ENCODE measurements at places on chromosomes 5 and 9.

- DNase-seq, result no peak
Observed at GRCh38 chr5:92248518-92248917, 865.4 kb upstream of the ARRDC3 start.

GRCh38 chr5:172683645-172684471, 42.8 kb downstream of the NEURL1B start:
- no peak for DNase-seq

DNA sequence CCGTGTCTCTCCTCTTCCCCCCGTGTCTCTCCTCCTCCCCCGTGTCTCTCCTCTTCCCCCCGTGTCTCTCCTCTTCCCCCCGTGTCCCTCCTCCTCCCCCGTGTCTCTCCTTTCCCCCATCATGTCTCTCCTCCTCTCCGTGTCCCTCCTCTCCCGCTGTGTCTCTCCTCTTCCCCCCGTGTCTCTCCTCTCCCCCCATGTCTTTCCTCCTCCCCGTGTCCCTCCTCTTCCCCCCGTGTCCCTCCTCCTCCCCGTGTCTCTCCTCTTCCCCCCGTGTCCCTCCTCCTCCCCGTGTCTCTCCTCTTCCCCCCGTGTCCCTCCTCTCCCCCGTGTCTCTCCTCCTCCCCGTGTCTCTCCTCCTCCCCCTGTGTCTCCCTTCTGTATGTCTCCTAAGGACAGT, 12.8 kb upstream of the RNU6ATAC start:
- no peak for DNase-seq

GRCh38 chr5:177087398-177088005, 787 bp downstream of the FGFR4 start:
- DNase-seq, result no peak

DNA sequence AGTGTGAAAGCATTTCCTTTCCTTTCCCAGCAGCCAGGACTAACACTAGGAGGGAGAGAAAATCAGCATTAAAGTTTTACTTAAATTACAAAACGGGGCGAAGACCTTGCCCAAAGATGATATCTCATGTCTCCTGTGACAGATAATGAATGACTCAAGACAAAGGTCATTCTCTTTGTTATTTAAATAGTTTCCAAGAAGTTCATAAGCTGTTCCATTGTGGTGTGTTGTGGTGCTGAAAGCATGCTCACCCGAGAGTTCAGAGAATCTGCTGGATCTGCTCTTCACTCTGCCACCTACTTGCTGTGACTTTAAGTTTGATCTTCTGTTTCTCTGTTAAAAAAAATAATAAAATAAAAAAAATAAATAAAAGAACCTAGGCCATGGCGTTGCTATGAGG, 265.9 kb upstream of the NR4A3 start:
- DNase-seq, result no peak

DNA sequence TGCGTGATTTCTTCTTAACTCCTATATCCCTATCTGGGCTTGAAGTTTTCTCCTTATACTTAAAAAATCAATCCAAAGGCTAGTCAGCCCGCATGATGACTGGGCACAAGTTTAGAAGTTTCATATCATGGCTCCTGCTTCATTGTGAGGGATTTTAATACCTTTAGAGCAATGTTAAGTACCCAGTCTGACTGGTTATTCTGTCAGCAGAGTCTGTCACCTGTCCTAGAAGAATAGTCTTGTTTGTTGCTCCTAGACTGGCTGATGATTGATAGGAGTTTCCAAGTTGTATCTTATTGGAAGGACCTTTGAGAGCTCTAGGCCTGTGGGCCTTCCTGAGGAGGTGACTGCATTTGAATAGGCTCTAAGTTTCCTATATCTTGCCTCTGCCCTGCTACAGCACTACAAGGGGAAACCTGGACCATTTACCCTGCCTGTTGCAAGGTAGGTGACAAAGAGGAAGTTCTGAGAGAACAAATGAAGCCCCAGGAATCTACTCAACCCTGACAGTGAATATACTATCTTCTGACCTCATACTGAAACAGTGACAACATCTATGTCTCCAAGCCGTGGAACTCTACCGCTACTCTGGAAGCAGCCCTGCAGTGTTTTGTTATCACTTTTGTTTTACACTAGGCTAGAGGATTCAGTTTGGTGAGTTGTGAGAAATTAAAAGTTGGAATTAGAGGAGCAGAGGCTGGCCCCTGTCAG, 66.5 kb downstream of the F2RL2 start:
- no peak for DNase-seq

DNA sequence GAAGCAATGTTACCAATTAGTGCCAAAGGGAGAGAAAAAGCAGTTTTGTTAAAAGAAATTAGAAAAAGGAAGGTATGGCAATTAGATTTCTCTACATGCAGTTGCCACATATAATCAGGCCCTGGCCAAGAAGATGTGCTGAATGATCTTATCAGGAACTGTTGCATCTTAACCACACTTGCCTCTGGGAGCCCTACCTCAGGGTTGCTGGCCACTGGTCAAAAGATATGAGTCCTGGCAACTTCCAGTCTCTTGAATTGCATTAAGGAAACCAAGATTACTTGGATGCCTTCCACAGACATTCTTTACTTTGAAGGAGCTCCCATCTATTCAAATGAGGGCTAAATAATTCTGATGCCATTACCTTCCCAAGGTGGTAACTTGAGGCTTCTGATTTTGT, 60.4 kb downstream of the TNC start:
- peak; percentile 22 for DNase-seq

DNA sequence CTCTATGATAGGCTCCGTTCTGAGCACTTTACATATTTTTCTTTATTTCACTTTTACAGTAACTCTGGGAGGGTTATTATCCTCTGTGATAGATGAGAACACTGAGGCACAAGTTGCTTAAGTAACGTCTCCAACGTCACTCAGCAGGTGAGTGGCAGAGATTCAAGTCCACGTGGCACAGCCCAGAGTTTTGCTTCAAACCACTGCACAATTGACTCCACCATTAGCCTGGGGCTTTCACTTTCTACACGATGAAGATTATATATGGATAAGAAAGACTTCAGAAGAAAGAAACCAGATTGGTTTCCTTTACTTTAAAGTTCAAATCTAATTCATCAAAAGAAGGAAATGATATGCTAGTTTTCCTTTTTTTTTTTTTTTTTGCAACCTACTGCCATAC, 245.9 kb downstream of the SYK start:
- DNase-seq, result no peak

DNA sequence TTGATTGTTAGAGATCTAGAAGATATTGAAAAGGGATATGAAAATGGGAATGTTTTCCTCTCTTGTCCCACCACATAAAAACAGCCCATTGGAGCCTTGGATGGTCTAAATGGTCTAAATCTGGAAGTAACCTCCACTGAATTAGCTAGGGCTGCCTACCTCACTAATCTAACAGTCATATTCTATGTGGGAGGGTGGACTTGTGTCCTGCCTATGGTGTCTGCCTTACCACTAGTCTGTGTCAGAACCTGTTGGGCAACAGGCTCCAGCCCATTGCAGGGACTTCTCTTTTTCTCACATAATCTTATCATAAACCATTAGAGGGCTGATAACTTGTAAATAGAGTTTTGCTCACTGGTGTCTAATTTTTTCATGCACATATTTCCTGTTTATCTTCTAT, 548.8 kb upstream of the CDH18 start:
- DNase-seq, result no peak

GRCh38 chr9:20028192-20028848, 239.5 kb upstream of the SLC24A2 start:
- no peak for DNase-seq

DNA sequence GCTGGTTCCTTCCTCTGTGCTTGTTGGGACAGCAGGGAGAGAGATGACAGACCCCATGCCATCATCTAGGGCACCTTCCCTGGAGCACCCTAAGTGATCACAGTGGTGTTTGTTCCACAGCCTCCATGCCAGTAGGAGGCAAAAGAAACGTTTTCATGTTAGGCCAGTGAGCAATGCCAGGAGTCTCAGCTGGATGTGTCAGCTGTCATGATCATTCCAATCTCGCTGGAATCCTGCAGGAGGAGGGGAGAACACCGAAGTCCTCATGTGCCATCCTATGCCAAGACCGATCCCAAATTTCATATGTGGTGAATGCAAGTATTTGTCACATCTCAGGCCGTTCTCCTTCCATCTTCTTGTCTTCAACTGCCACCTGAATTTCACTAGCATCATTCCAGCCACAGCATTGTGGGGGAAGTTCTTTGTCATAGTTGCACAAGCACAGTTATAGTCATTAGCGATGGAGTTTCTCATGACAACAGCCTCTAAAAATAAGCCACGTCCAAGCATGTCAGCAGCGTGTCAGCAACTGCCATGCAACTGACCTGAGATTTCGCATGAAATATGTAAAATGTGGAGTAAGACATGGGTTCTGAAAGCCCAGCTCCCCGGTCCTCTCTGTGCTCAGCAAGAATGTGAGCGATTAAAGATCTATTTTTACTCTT, 97.2 kb upstream of the DNAH5 start:
- DNase-seq, result no peak

DNA sequence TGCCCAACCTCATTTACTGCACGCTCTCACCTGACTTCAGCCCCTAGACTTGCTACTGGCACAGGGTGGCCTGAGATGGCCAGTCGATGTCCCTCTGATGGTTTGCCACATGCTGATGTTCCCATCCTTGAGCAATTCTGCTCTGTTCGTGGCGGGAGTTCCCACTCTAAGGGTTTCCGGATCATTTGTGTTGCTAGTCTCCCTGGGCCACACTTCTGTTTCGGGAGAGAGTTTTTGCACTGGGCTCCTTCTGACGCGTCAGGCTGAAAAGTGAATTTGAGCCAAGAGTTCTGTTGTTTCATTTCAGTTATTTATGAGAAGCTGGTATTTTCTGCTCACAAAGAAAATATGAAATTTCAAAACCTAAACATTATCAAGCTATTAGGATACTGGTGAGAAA, 597.7 kb downstream of the BNC2 start:
- DNase-seq, result no peak

DNA sequence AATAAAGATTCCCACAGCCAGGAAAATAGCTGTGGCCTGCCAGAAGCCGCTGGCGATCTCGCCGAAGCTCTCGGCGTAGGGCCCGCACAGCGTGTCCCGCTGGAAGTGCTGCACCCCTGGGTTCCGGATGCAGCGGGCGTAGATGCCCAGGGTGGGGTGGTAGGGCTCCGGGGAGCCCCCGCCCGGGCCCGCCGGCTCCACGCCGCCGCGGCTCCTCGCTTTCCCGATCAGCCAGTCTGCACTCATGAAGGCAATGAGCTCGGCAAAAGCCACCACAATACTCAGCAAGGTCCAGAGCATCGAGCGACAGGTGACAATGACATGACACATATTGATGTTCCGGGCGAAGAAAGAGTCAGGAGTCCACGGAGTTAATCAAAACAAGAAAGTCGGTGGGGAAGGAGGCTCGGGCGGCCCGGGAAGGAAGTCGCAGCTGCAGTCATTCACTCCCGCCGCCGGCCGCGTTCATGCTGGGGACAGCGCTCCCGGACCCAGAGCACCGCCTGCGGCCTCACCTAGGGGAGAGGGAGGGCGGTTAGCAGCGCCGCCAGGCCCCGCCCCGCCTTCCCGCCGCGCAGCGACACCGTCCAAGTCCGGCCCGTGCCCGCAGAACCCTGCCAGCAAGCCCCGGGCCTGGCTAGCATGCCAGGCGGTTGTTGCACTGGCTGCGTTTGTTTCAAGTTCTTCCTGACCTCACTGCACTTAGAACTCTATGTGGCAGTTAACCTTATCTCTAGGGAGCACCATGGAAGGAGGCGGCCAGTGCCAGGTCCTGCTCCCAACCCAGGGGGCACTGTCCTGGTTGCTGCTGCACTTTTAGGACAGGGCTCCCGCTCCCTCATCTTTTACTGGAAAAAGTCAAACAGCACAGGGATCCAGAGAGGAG, 138.4 kb downstream of the LHFPL2 start:
- DNase-seq, result no peak

- no peak for DNase-seq
Observed at GRCh38 chr5:150487199-150488061, 20.5 kb upstream of the NDST1 start.

DNA sequence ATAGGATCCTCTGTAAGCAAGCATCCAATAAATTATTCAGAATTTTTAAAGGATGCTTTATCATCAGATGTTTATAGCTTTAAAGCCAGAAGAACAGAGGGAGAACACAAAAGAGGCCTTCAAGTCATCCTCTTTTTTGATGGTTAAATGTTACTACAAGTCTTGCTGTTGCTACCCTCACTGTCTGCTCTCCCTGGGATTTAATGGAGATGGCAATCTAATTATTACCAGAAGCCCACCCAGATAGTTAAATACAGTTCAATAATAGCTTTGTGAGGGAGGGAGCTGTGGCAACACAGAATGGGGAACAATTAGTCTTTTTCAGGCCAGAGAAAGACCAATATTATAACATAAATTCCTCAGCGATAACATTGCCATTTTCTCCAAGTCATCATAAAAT, 87.0 kb upstream of the ACTBL2 start:
- DNase-seq, result no peak

DNA sequence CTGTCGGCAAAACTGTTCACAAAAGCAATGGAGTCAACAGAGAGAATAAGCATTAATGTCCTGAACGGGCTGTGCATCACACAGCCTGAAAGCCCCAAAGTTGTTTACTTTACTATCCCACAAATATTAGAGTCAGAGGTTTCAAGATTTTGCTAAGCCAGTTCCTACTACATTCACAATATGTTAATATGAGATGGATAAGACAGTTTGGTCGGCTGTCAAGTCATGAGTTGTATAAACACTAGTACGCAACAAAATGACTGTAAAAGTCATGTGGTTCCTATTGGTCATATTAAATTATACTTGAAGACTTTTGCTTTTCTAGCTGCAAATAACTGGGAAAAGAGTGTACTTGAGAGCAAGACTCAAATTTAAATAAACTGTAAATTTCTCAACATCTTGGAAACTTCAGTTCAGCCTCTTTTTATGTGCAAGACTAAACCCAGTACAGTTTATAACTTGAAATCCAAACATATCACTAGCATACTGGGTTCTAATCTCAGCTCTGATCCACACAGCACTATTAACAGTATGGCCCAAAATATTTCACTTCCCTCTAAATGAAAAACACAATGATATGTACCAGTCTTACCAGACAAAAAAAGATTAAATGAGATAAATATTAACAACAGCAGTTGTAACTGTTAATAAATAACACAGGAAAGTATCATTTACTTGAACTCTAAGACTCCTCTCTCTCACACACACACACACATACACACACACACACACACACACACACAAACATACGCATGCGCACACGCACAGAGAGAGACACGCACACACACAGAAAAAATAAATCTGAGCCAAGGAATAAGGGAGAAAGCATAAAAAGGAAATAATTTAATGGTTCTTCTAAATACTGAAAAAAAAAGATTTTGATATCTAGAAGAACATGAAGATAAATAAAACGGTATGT, 33.1 kb downstream of the FANCC start:
- no peak for DNase-seq

- no peak for DNase-seq
Observed at GRCh38 chr5:43581398-43581797, 21.6 kb upstream of the NNT start.

DNA sequence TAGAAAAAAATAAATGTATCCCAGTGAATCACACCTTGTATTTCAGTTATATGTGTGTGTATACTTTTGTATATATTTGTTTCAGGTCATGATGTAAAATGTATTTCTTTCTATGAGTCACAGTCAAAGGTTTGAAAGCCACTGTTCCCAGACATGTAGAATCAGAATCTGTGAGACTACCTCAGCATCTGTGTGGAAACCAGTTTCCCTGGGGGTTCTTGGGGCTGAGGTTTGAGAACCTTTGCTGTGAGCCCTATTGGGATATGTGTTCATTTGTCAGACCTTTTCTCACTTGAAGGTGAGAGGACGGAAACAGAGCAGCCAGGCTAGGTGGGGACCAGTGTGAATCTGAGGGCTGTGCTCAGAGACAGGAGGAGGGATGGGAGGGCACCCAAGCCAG, 78.7 kb upstream of the SAP30L start:
- DNase-seq, result no peak

All from DMS79 (cell line).